ENCODE measurements at places on chromosomes 16 and 17.

DNA sequence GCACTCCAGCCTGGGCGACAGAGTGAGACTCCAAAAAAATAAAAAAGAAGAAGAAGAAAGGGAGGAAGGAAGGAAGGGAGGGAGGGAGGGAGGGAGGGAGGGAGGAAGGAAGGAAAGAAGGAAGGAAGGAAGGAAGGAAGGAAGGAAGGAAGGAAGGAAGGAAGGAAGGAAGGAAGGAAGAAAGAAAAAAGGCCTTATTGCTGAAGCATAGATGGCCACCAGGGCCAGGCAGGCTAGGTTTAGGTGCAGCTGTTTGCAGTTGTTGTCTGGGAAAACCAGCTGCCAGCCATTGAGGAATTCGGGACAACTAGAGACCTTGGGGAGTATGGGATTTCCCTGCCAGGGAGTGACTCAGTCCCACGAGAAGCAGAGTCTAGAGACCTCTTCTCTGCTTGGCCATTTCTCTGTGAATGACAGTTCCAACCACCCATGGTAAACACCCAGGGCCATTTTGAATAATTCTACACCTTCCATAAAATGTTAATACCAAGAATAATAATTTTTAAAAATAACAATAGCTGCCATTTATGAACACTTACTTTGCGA is 31.0 kb downstream of the SCNN1B start:
- DNase-seq, result no peak

DNA sequence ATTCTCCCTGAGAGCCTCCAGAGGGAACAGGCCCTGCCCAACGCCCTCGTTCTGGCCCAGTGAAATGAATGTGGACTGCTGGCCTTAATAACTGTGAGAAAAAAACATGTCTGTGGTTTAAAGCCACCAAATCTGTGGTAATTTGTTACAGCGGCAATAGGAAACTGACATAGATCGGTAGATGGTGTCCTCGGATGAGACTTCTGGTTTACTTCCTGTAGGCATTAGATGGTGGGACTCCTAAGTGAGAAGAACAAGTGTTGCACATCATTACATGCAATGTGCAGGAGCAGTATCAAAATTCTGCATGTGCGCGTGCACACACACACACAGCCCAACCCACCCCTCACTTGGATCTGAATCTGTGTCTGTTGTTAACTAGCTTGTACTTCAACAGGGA is 42.0 kb downstream of the CDK5R1 start:
- no peak for DNase-seq

DNA sequence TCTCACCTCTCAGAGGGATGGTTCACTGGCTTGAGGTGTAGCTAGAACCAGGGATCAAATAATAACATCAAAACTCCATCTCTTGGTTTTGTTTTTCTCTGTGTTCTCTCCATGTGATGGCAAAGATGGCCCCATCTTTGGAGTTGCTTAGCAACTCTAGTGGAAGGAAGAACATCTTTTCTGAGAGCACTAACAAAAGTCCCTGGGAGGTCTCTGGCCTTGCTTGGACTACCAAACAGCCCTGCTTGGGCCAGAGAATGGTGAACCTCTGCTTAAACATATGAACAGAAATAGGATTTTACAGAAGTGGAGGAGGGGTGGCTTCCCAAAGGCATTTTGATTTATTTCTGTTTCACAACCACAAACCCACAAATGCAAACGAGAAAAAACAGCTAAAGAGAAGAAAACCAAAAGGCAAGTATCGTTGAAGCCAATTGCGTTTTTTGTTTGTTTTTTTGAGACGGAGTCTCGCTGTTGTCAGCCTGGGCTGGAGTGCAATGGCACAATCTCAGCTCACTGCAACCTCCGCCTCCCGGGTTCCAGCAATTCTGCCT is 13.2 kb downstream of the GABARAPL2 start:
- DNase-seq, result no peak

DNA sequence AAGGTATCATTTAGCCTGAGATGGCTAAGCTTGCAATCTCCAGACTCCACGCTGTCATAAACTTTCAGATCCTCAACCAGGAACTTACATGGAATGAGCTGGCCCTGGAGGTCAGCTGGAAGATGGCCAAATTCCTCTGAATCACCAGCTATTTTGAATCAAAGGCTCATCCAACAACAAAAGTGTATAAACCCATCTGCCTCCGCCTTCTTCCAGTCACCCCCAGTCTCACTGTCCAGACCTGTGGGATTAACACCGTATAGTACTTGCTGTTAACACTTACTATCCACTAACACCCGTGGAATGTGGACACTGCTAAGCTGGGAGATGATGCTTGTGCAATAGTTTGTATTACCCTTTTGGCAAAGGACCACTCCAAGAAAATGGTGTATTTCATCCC is 1.9 kb upstream of the LCMT1 start:
- DNase-seq, result no peak

DNA sequence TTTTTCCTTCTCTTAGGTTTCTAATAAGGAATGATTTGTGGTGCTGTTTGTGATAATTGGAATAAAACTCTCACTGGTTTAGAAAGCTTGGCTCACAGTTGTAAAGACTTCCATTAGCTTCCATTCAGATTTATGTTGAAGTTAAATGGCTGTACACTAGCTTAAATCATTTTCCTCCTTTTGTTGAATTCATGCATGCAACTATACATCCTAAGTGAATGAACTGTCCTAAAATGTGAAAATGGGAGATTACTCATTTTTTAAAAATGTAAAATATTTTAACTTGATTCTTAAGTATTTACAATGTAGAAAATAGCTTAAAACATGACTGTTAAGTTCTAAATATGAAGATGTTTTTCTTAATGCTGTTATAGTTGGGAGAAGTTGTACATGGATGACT is 15.2 kb downstream of the PRKCA start:
- DNase-seq, result no peak

DNA sequence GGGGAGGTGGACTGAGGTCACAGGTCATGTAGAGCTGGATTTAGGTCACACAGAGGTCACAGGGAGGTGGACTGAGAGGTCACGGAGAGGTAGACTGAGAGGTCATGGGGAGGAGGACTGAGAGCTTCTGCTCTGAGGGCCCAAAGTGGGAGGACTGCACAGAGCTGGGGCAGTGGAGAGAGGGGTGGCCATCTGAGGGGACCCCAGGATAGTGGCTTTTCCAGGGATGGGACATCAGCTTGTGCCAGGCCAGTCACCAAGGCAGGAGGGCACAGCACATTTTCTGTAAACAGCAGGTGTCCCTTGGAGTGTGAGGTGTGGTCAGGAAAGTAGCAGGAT is 26.1 kb upstream of the JPT2 start:
- no peak for DNase-seq

- no peak for DNase-seq
These were observed 166.9 kb downstream of the C16orf95 start for GRCh38 chr16:87150262-87150661.

GRCh38 chr16:10314811-10315210 is 71.0 kb upstream of the ATF7IP2 start:
- DNase-seq, result no peak

DNA sequence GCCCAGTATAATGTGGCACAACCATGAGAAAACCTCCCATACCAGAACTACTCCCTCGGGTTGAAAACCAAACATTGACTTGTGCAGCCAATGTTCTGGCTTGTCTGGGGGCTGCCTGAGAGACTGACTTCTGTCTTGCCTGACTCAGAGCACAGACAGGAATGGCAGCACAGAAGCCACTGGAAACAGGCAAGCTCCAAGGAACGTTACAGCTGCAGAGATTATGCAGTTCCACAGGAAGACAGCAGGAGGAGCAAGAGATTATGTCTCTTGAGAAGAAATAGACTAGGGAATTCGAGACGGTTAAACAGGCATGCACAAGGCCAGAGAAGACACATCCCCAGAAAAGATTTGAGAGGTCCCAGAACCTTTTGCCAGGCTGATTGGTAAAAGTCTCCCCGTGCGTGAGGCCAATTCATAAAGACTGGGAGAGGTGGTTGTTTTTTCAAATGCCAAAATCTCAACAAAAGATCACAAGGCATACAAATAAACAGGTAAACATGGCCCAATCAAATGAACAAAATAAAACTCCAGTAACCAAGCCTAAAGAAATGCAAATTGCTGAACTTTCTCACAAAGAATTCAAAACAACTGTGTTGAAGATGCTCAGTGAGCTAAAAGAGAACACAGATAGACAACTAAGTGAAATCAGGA is 90.6 kb upstream of the CDH5 start:
- DNase-seq, result peak; percentile 77

GRCh38 chr17:20059728-20060188 is 50.6 kb downstream of the SPECC1 start:
- no peak for DNase-seq

GRCh38 chr17:59601130-59601529 is 18.6 kb upstream of the CLTC start:
- no peak for DNase-seq

- DNase-seq, result no peak
These were observed 8.1 kb downstream of the SCNN1B start for GRCh38 chr16:23310217-23310616.

DNA sequence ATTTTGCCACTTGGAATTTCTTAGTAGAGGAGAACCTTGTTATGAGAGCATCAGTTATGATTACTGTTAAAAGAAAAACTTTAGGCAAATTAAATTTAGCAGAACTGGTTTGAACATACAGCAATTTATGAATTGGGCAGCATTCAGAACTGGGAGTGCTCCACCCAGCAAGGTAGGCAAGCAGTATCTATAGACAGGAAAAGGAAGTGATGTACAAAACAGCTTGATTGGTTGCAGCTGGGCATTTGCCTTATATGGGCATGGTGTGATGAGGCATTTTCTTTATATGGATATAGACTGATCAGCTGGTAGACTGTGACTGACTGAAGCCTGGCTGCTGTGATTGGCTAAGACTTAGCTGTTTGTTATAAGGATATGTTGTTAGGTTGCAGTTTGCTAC is 17.6 kb upstream of the CYLD start:
- DNase-seq, result no peak

GRCh38 chr17:5582209-5583185 is 1.8 kb downstream of the NLRP1 start:
- no peak for DNase-seq

DNA sequence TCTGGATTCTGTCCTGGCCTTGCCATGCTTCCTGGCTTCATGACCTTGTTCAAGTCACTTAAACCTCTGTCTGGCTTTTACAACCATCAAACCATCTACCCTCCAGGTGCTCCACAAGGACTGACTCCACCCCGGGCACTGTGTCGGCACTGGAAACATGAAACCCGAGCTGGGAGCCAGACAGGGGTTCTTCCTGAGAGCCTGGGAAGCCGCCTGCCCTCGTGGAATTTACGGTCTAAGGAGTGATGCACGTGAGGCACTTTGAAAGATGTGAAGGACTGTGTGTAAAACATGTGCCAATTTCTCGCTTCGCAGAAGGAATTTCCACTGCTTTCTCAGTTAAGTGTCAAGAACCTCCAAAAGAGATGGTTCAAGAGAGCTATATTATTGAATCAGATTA is 11.6 kb downstream of the CDK5R1 start:
- no peak for DNase-seq

GRCh38 chr16:3020604-3021448 is 658 bp downstream of the TNFRSF12A start:
- DNase-seq, result no peak

- no peak for DNase-seq
These were observed 385.4 kb upstream of the CDH5 start for GRCh38 chr16:65981057-65981456.

- DNase-seq, result no peak
These were observed 3.7 kb downstream of the KLHDC4 start for GRCh38 chr16:87762071-87762571.

GRCh38 chr17:77453613-77454241 is 313.0 kb downstream of the SEC14L1 start:
- no peak for DNase-seq
